Activated effector memory CD4-positive, alpha-beta T cell treated with Interleukin-2 at 50 U/mL for 16 hours (primary cell): ENCODE measurements at places on chromosomes 5 and 9.

DNA sequence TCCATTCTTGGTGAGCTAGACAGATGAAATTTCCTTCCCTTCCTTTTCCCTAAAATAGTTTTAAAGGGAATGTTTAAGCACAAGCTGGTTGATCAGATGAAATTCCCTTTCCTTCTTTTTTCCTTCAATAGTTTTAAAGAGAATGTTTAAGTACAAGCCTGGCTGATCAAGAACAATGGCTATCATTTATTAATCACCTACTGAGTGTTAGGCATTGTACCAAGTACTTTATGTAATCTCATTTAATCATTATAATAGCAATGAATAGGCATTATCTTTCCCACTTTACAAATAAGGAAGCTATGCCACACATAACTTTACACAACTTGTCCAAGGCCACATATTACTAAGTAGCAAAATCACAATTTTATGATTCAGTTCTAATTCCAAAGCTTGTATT, 152.0 kb upstream of the ACOT12 start:
- DNase-seq = no peak

- DNase-seq = peak; percentile 62
These were observed 3.7 kb upstream of the STXBP1 start for GRCh38 chr9:127608104-127608966.

DNA sequence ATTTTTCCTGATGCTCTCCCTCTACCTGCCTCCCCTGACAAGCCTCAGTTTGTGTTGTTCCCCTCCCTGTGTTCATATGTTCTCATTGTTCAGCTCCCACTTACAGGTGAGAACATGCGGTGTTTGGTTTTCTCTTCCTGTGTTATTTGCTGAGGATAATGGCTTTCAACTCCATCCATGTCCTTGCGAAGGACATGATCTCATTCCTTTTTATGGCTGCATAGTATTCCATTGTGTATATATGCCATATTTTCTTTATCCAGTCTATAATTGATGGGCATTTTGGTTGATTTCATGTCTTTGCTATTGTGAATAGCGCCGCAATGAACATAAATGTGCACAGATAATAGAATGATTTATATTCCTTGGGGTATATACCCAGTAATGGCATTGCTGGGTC, 77.5 kb upstream of the FAM170A start:
- DNase-seq = no peak

GRCh38 chr5:181042036-181042713, 2.1 kb downstream of the BTNL9 start:
- DNase-seq = no peak

DNA sequence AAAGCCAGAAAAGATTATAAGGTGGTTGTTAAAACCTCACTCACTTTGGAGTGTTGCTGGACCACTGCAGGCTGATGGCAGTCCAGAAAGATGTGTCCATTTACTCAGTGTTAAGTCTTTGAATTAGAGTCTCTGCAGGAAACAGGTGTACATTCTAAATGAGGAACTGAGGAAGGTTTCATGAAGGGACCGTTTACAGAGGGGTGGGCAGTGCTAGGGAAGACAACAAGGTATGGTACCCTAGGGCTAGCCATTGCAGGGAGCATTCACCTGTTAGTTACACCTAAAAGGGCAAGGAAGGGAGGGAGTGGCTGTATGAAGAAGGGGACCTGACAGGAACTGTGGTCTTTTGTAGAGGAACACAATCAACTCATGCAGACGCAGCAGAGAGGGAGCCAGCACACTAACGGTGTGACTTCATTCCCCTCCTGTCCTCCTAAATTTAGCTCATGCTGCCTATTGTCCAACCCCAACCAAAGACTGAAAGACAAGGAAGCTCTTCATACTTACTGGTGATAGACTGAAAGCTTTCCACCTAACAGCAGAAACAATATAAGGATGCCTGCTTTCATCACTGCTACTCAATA, 32.2 kb upstream of the PAX5 start:
- DNase-seq = no peak

GRCh38 chr9:117074784-117075520, 339.9 kb downstream of the ASTN2 start:
- no peak for DNase-seq

DNA sequence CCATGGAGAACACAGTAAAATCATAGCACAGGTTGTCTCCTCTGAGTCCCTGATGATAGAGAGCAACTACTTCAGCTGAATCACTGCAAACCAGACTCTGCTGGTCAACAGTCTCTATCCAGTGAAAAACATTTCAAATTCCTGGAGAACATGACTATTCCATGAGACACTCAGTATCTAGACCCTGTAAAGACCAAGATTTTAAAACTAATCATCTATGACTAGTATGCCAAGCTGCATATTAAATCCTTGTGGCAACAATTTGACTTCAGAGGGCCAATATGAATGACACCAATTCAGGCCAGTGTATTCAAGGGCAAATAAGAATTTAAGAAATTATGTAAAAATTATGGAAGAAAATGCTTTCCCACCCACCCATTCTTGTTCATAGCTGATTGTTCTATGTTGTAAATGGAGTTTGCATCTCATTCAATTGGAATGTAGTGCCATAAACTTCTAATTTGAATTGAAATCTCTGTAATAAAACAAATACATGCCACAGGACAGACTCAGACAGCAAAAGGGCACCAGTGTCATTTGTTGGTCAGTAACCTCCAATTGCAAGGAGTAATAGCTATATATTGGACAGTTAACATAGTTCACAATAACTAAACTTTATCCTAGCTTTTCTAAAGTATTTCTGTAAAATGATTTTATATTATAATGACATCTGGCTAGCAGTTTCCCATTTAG, 80.1 kb upstream of the LPAR1 start:
- no peak for DNase-seq

GRCh38 chr5:113242481-113243348, 192.1 kb downstream of the TSSK1B start:
- DNase-seq = no peak

- DNase-seq = no peak
These were observed 18.9 kb downstream of the RPS23 start for GRCh38 chr5:82259172-82259800.

DNA sequence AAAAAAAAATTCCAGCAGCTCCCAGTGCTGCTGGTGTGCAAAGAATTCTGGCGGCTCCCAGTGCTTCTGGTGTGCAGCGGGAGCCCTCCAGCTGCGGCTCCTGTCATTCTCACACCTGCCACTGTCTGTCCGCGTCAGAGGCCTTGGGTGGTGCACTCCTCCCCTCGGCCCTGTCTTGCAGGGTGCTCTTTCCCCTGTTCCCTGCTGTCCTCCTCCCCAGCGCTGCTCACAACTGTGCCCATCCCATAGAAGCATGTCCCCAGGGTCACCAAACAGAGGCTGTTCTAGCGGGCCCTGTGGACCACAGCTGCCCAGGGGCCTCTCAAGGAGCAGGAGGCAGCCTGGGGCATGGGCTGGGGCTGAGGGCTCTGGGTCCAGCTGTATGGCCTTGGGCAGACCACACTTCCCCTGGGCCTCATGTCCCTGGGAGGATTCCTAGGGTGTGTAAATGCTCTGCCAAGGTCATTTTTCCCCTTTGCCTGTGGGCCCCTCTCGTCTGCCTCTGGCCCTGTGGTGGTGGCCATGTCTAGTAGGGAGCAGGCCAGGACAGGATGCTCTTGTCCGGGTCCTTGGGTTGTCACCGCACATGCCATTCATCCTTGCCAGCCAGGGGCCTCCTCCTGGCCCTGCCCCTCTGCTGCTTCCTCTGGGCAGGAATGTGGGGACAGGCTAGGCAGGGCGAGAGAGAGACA, 68.2 kb downstream of the PHF2 start:
- no peak for DNase-seq

DNA sequence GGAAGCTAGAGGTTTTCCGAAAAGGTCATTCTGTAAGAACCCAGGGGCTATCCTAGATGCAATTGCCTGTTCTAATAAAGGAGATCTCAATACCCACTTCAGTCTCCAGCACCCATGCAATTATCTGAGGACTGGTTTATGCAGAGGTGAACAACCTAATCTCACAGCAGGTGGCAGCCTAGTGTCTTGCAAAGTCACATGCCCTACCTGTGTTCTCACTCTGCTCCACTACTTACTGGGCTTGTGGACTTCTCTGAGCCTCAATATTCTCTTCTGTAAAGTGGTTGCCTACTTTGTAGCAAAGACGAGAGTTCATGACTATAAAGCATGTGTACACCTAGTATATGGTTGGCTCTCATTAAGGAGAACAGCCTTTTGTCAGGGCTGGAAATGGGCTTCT, 21.0 kb upstream of the ALDH1B1 start:
- no peak for DNase-seq

- DNase-seq = no peak
These were observed 96.9 kb downstream of the DENND1A start for GRCh38 chr9:123832858-123833650.

DNA sequence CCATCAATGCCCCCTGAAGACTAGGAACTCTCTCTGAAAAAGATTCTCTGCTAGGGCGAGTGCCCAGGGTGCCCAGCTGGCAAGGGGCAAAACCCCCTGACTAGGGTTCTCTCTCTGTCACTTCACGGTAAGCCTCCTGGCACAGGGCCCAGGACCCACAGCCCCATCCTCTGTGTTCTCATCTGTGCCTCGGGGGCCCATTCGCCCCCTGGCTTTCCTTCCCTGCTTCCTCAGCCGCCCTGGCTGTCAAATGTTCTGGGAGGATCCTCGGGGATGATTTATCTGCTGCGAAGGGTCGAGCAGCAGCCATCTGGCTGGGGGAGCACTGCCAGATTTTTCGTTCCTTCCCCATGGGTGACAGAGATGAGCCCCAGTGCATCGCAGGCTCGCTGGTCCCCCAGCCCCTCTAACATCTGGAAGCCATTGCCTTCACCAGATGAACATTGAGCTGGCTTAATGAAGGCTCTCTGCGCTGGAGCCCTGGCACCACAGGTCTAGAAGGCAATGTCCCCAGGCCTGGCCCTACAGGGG, 24.2 kb downstream of the HMCN2 start:
- no peak for DNase-seq

DNA sequence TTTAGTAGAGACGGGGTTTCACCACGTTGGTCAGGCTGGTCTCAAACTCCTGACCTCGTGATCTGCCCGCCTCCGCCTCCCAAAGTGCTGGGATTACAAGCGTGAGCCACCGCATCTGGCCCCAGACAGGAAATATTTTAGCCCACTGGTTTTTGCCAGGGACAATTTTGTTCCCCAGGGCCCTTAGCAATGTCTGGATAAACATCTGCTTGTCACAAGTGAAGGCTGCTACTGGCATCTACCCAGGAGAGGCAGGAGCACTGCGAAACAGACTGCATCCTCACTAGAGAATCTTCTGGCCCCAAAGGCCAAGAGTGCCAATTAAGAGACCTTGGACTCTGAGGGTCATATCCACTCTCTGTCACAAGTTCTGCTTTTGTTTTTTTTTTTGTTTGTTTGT, 2.4 kb upstream of the TPRN start:
- no peak for DNase-seq

GRCh38 chr5:106311230-106311915, 1359.4 kb downstream of the EFNA5 start:
- DNase-seq = no peak

GRCh38 chr5:12883395-12883794, 979.1 kb upstream of the CTNND2 start:
- no peak for DNase-seq

DNA sequence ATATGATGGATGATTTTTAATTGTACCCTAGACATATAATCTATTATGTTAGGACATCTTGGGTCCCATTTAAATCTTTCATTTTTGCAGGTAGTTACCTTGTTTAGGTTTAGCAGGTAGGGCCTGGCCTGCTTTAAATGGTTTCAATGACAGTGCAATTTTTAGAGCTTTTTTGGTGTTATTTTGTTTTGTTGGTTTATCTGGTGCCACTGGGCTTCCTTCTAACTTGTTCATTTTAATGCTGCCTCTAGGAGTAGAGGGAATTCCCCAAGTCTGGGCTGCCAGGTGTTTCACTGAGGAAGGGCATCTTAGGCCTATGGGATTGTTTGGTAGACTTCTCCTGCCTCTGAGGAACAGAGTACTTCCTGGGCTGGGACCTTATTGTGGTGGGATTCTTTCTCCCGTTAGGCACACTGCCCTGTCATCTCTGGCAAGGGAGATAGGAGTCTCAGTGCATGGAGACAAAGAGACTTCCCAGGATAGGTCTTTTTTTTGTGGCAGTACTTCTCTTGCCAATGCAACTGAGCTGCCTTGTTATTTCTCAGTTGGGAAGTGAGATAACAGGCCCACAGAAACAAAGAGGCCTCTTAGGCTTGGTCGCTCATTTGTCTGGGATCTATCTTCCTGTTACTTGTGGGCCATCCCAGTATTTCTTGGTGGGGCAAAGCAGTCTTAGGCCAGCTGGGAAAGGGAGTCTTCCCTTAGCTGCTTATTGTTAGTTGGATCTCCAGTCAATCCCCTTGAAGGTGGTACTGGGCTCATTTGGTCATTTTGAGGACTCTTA, 282.9 kb downstream of the FER start:
- no peak for DNase-seq

DNA sequence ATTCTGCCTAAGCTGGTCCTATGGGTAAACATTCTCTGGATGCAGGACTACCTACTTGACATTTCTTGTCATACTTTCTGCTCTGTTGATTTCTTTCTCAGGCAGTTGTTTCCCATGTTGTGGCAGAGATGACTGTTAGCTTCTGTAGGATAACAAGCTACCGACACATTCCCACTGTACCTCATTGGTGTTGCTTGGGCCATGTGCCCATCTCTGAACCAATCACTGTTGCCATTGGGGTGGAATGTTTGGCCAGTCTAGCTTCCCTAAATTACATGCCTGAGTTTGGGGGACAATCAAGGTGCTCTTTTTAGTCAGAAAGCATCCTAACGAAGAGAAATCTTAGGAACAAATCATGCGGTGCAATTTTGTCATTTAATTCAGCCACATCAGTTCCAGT, 212.0 kb downstream of the KDM4C start:
- no peak for DNase-seq

- peak; percentile 35 for DNase-seq
These were observed at the start of gene PARP8 for GRCh38 chr5:50666261-50667022. PARP8 (plus strand) TSS chr5:50666637; CDS start chr5:50667096, 459 bp downstream.

- DNase-seq = no peak
These were observed 1110.1 kb upstream of the CDH10 start for GRCh38 chr5:25754895-25755294.

DNA sequence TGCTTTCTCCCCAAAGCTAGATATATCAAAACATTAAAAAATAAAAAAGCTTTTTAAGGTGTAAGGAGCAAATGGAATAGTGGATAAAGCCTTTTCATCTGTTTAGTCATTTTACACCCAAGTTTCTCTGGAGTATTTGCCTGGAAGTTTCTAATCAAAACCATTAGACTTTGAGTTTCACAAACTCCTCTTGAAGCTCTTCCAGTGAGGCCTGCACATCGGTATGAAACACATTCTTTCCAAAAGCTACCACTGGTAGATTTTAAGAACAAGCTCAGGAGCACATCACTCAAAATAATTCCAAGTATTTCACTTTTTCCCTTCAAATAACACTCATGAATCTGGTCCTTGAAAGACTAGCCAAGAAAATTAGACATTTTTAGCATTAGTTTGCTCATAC, 5.7 kb downstream of the TRIM52 start:
- DNase-seq = no peak

- DNase-seq = no peak
These were observed 1329.4 kb downstream of the PTPRD start for GRCh38 chr9:9283159-9283986.
